ENCODE measurements at places on chromosomes 2 and 18. TPM values are rescaled to one million over a fixed set of nuclear protein-coding genes. Genes with fewer than 3 reads are reported as not detected.
A peak's percentile ranks its signal among the peaks of the same experiment; 100 is the strongest.

DNA sequence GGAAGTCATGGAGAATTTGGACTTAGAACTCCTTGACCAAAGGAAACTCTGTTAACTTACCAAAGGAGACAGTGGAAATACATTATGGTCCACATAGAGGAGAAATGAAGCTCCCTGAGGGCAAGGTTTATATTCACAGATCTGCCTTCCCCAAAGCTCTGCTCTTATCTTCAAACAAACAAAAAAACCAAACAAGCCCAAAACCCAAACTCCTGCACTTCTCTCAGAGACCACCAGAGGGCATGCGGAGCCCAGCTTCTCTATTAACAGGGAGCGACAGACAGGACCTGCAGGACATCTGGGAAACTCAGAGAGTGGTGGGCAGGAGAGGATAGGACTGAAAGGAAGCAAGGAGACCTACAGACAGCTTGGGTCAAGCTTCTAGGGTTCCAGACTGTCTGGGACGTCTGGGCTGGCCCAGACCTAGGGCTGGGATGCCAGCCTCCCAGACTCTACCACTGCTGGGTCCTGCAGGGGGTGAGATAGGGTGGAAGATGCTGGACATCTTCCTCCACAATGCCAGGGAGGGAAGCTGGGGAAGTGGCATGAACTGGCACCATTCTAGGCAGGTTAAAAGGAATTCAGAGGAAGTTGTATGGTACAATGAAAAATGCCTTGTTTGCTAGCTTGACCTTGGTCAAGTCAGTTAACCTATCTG lies 4.0 kb upstream of the WNT10A start:
- peak; percentile 67 for DNase-seq

- peak; percentile 46 for DNase-seq
Measured at GRCh38 chr2:165793779-165794535, at the start of gene GALNT3. Gene GALNT3, minus strand, starts transcription at chr2:165794247. Its CDS starts 23,547 bp downstream, at chr2:165770700.

- no peak for DNase-seq
Measured at GRCh38 chr18:54736981-54737380, 91.3 kb upstream of the RAB27B start.

DNA sequence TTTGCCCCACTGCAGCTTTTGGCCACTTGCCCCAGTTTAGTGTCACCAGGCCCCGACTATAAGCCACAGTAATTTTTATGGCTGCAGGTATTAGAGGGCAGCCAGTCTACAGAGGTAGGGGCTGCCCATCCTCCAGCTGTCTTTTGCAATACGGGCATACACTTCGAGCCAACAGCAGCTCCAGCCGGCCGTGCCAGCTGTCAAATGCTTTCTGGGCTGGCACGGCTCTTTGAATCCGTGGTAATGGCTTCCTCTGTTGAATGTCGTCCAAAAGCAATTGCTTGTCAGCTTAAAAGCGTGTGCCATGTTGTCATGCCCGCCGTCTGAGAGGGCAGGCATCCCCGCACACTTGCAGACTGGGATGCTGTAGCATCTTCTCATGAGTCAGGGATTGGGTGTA lies 41.3 kb downstream of the BCL2L11 start:
- no peak for DNase-seq

DNA sequence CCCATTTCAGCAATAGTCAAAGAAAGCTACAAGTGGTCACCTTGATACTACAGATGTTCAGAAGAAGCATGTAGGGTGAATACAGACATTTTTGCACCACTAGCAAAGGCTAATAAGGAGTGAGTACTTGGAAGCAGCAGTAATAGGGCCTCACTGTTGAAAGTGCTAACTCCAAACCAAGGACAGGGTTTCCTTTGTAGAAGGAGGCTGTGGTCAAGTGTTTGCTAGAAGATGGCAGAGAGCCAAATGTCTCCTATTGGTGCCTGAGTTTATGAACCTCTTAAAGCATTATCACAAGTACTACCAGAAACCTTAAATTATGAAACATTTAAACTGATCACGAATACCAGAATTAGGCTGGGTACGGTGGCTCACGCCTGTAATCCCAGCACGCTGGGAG lies 308.1 kb downstream of the ZEB2 start:
- no peak for DNase-seq

DNA sequence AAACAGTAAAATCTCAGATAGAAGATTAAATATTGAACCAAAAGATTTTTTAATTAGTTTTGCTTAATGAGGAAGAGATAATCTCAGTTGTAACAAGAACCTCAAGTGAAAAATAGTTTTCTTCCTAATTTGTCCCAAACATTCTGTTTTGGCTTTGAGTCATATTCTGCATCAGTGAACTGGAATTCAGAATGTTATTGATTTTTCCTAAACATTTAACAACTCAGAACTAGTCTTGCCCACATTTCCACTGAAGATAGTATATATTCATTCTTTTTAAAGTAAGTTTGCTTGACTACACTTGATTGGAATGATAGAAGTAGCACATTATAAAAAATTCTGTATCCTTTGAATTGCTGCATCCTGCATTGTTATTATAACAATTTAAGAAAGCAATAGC lies 85.7 kb upstream of the UGP2 start:
- DNase-seq, result no peak

The VSNL1 gene
- total RNA-seq, result 0.09 TPM

The CTLA4 gene
- not detected for total RNA-seq

The SERPINB13 gene
- not detected for total RNA-seq

All from Daoy (cell line).